ENCODE measurements at places on chromosomes 12 and 14. TPM values are rescaled to one million over a fixed set of nuclear protein-coding genes. Genes with fewer than 3 reads are reported as not detected.

TEAD4 gene
- total RNA-seq = 33.8 TPM

ADAM20 gene
- 1.6 TPM for total RNA-seq

LETMD1 gene
- 65.8 TPM for total RNA-seq

DNAI7 gene
- total RNA-seq = not detected

OVCH1 gene
- total RNA-seq = 1.9 TPM

VSX2 gene
- total RNA-seq = not detected

PTPN6 gene
- 13.2 TPM for total RNA-seq

DHH gene
- total RNA-seq = not detected

CYP27B1 gene
- total RNA-seq = 27.5 TPM

DPF3 gene
- 2.1 TPM for total RNA-seq

Data from MCF 10A (cell line).